ENCODE measurements at places on chromosomes 12 and 14. TPM values are rescaled to one million over a fixed set of nuclear protein-coding genes. Genes with fewer than 3 reads are reported as not detected.

The CYP27B1 gene
- 1.4 TPM for total RNA-seq

The PSMD9 gene
- total RNA-seq, result 113 TPM

The C14orf180 gene
- not detected for total RNA-seq

The GSC gene
- 0.44 TPM for total RNA-seq

The KRT75 gene
- total RNA-seq, result 0.29 TPM

The KCNH3 gene
- total RNA-seq, result 2.8 TPM

The SP7 gene
- 0.02 TPM for total RNA-seq

The GUCY2C gene
- 0.01 TPM for total RNA-seq

The FICD gene
- 4.2 TPM for total RNA-seq

The SYT1 gene
- total RNA-seq, result 6.3 TPM

The DNAH10 gene
- total RNA-seq, result 0.36 TPM

The FITM1 gene
- 0.13 TPM for total RNA-seq

The KLRD1 gene
- not detected for total RNA-seq

The BCAT1 gene
- total RNA-seq, result 11.2 TPM

The TTLL5 gene
- 14.3 TPM for total RNA-seq

The SERPINA3 gene
- 5.7 TPM for total RNA-seq

The OR11H12 gene
- total RNA-seq, result not detected

The CAPRIN2 gene
- 29.7 TPM for total RNA-seq

The RGS6 gene
- not detected for total RNA-seq

The PLCZ1 gene
- total RNA-seq, result not detected

The GPATCH2L gene
- total RNA-seq, result 21.9 TPM

The HNF1A gene
- 5.7 TPM for total RNA-seq

The HCAR3 gene
- total RNA-seq, result 0.47 TPM

The LMO3 gene
- total RNA-seq, result not detected

The TNFRSF1A gene
- 448 TPM for total RNA-seq

The CKAP4 gene
- 82.5 TPM for total RNA-seq

The TM7SF3 gene
- total RNA-seq, result 64.9 TPM

The SLC35F4 gene
- not detected for total RNA-seq

The CNTN1 gene
- total RNA-seq, result 64.6 TPM

The TNFAIP2 gene
- total RNA-seq, result 408 TPM

The GARIN6 gene
- not detected for total RNA-seq

The CISTR gene
- not detected for total RNA-seq

The IFNG-AS1 gene
- total RNA-seq, result not detected

The PIANP gene
- 0.87 TPM for total RNA-seq

The GPD1 gene
- 0.19 TPM for total RNA-seq

The GLIPR1L2 gene
- not detected for total RNA-seq

The XRCC3 gene
- total RNA-seq, result 32.1 TPM

The FAM181A gene
- total RNA-seq, result not detected

The BEGAIN gene
- total RNA-seq, result 11.0 TPM

The PTPN21 gene
- total RNA-seq, result 8.9 TPM

The CD69 gene
- not detected for total RNA-seq

The ZBTB25 gene
- total RNA-seq, result 4.0 TPM

The FAM222A gene
- total RNA-seq, result 5.9 TPM

The ZNF705A gene
- total RNA-seq, result not detected

The VRTN gene
- total RNA-seq, result not detected

The KRT6C gene
- total RNA-seq, result not detected

The SAMD15 gene
- total RNA-seq, result 2.6 TPM

All from A549 treated with CpdA at 1 μM for 4 hours (cell line).